ENCODE measurements at places on chromosomes 1 and 21. TPM values are rescaled to one million over a fixed set of nuclear protein-coding genes. Genes with fewer than 3 reads are reported as not detected.

Gene F13B
- total RNA-seq = not detected

DNA sequence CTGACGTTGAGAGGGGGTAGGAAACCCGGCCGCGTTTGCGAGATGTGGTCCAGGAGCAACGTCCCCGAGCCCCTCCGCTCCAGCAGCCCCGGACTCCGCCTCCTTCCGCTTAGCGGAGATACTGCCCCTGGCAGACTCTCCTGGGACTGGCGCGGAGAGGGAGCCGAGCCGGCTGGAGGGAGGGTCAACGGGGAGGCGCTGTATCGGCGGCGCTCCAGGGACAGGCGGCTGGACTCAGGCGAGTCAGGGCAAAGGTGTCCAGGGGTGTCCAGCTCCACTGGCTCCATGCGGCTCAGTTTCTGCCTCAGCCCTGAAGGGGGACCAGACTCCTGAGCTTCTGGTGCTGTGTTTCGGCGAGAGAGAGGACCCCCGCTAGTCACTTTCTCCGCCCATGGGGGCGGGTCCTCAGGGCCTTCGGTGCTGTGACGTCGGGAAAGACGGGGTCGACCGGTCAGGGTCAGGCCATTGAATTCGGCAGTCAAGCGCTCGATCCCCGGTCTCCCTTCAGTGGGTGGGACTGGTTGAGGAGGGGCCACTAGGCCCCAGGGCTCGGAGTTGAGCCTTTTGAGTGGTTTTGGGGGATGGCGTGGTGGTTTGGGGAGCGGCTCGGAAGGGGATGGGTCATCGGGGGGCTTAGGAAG is 2.8 kb upstream of the LIX1L start:
- no peaks in the 10 kb centered on the region for H3K27me3 ChIP-seq
- H3K36me3 ChIP-seq = no peaks in the 10 kb centered on the region
- H3K4me1 ChIP-seq = peaks cover 45% of the 10 kb centered on the region
- peak overlapping the region; percentile 12 for H3K27ac ChIP-seq

DNA sequence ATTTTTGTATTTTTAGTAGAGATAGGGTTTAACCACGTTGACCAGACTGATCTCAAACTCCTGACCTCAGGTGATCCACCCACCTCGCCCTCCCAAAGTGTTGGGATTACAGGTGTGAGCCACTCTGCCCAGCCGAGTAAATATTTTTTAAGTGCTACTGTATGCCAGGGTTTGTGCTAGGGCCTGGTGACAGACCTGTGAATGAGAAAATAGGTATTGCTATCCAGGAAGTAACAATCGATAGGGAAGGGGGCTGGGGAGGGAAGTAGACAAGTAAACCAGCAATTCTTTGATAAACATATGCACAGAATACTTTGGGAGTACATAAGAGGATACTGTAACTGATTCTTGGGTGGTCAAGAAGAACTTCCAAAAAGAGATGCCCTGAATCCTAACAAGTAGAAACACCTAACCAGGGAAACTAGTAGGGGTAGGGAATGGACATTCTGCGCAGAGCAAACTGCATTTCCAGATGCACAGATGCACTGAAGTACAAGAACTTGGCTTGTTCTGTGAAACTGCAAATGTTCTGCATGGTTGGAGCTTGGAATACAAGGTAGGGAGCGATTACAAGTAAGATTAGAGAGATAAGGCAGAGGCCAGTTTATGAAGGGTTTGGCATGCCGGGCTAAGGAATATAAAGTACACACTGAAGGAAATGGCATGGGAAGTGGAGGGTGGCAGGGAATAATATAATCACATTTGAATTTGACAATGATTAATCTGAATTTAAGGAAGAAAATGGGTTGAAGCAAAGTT is 19.0 kb upstream of the DOCK7 start:
- no peak overlapping the region for H3K27ac ChIP-seq
- H3K4me3 ChIP-seq = no peak overlapping the region
- DNase-seq = no peak
- H3K27me3 ChIP-seq = no peaks in the 10 kb centered on the region

DNA sequence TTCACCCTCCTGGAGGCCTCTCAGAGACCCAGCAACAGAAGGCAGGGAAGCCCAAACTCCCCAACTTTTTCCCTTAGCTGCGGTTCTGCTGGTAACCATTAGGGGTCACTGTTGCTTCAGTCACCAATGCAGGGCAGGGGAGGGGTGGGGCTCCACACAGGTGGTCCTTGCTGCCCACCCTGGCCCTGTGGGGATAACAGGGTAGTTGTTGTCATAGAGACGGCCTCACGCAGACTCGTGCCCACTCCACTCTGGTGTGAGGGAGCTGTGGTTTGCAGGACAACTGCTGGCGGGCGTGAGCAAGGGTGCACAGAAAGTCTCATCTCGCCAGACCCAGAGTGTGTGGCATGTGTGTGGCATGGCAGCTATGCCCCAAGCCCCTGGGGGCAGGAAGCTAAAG is 19.9 kb downstream of the INSRR start:
- no peak overlapping the region for H3K4me3 ChIP-seq
- no peaks in the 10 kb centered on the region for H3K4me1 ChIP-seq
- no peaks in the 10 kb centered on the region for H3K36me3 ChIP-seq

DNA sequence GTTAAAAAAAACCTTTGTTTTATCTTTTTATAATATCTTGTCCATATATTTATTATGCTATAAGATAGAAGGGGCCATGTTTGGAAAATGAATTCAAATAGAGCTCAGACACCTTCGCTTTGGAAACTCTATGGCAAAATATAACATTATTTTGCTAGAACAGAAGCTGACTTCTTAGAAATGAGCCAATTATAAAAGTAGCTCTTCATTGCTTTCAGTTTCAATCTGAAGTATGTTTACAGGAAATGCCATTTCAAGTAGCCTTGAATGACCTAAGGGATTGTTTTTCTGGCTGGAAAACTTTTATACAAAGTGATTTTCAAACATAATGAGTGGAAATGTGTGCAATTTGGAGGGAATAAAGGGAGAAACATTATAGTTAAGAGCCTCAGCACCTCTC is 37.8 kb upstream of the GBP5 start:
- H3K27me3 ChIP-seq = no peaks in the 10 kb centered on the region
- no peaks in the 10 kb centered on the region for H3K4me1 ChIP-seq
- H3K27ac ChIP-seq = no peak overlapping the region
- no peaks in the 10 kb centered on the region for H3K36me3 ChIP-seq

DNA sequence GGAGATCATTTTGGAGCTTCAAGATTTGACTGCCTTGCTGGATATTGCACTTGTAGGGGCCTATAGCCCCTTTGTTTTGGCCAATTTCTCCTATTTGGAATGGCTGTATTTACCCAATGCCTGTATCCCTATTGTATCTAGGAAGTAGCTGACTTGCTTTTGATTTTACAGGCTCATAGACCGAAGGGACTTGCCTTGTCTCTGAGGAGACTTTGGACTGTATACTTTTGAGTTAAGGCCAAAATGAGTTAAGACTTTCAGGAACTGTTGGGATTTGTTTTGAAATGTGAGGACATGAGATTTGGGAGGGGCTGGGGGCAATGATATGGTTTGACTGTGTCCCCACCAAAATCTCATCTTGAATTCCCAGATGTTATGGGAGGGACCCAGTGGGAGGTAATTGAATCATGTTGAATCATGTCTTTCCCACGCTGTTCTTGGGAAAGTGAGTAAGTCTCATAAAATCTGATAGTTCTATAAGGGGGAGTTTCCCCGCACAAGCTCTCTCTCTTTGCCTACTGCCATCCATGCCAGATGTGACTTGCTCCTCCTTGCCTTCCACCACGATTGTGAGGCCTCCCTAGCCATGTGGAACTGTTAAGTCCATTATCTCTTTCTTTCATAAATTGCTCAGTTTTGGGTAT is 276.1 kb downstream of the LMX1A start:
- no peak overlapping the region for H3K27ac ChIP-seq
- H3K4me1 ChIP-seq = no peaks in the 10 kb centered on the region
- no peak for DNase-seq
- no peaks in the 10 kb centered on the region for H3K36me3 ChIP-seq

- no peak overlapping the region for H3K4me3 ChIP-seq
- no peaks in the 10 kb centered on the region for H3K4me1 ChIP-seq
- H3K27me3 ChIP-seq = no peaks in the 10 kb centered on the region
- H3K27ac ChIP-seq = no peak overlapping the region
- H3K36me3 ChIP-seq = no peaks in the 10 kb centered on the region
Observed at GRCh38 chr21:36079010-36079649, 9.3 kb downstream of the CBR1 start.

Gene PLCH2
- 2.2 TPM for total RNA-seq

DNA sequence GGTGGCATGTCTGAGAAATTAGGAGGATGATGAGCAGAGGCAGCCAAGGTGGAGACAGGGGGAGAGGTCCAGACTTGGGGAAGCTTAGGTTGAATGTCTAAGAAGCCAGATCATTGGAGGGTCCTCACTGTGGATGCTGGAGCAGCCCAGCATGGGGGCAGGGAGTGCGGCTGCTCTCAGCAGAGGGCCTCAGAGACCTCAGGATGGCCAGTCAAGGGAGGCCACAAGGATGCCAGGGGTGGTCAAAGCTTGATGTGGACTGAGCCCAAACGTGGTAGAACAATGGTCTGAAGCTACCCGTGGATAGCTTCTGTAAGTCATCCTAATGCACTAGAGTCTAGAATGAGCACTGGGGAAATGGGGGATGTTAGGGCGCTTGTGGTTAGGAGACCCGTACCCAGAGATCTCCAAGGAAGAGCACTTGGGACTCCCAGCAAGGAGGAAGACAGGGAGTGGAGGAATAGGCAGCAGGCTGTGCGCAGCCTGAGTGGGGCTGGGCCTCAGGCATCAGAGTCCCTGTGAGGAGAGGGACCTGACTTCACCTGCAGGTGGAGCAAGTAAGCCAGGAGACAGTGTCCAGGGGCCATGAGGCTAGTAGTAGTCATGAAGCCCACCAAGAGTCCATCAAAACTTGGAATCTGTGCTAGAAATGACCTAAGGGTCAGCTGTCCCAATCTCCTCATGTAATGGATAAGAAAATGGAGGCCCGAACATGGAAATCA is 4.3 kb upstream of the S100A9 start:
- H3K4me3 ChIP-seq = no peak overlapping the region
- H3K27me3 ChIP-seq = peaks cover 7% of the 10 kb centered on the region
- H3K27ac ChIP-seq = no peak overlapping the region
- H3K36me3 ChIP-seq = no peaks in the 10 kb centered on the region
- no peaks in the 10 kb centered on the region for H3K4me1 ChIP-seq
- peak; percentile 2 for DNase-seq

- DNase-seq = no peak
- H3K27me3 ChIP-seq = peaks cover 2% of the 10 kb centered on the region
- H3K4me3 ChIP-seq = no peak overlapping the region
- no peaks in the 10 kb centered on the region for H3K4me1 ChIP-seq
- H3K36me3 ChIP-seq = no peaks in the 10 kb centered on the region
Observed at GRCh38 chr1:14466006-14466405, 132.5 kb upstream of the KAZN start.

Gene CLCA2
- 0.77 TPM for total RNA-seq

GRCh38 chr21:35509001-35509704 is 460.1 kb upstream of the RUNX1 start:
- H3K27ac ChIP-seq = no peak overlapping the region
- H3K27me3 ChIP-seq = no peaks in the 10 kb centered on the region
- DNase-seq = no peak

DNA sequence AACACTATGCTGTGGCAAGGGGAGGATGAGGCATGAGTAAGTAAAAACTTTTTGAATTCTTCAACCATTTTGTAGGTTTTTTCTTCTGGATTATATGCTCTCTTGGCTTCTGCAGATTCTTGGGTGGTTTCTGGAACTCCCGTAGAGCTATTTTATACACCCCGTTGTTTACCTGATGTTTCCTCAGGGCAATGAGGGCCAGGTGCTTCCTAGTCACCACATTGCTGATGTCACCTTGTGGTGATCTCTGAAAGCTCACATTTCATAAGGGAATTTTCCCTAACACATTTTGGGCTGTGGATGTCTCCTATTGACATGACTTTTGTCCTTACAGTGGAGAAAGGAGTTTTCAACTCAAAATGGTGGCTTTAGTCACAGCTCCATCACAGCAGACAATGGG is 356.6 kb downstream of the PLA2G4A start:
- H3K27me3 ChIP-seq = no peaks in the 10 kb centered on the region
- no peak overlapping the region for H3K4me3 ChIP-seq
- no peak for DNase-seq
- no peaks in the 10 kb centered on the region for H3K4me1 ChIP-seq

DNA sequence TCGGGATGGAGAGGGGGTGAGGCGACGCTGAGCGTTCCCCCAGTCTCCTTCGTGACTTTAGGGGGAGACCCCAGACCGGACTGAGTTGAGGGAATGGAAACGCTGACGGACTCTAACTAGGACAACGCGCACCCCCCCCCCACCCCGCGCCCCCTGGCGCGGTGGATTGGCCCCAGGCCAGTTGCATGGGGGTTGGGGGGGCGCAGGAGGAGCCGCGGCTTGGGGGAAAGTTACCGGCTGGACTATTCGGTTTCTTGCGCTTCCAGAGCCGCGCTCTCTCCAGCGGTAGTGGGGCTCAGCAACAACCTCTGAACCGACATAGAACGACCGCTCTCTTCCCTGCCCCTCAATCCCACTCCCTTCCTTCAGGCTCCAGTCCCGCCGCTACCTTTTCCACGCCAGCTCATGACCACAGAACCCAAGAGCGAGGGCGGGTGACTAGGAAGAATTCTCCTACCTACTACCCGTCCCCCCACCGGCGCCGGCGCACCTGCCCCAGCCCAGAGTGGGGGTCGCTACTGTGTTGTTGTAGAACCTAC is 694 bp downstream of the ZBTB7B start:
- H3K4me3 ChIP-seq = peak overlapping the region; percentile 81
- no peaks in the 10 kb centered on the region for H3K36me3 ChIP-seq
- no peaks in the 10 kb centered on the region for H3K27me3 ChIP-seq
- H3K27ac ChIP-seq = peak overlapping the region; percentile 55

DNA sequence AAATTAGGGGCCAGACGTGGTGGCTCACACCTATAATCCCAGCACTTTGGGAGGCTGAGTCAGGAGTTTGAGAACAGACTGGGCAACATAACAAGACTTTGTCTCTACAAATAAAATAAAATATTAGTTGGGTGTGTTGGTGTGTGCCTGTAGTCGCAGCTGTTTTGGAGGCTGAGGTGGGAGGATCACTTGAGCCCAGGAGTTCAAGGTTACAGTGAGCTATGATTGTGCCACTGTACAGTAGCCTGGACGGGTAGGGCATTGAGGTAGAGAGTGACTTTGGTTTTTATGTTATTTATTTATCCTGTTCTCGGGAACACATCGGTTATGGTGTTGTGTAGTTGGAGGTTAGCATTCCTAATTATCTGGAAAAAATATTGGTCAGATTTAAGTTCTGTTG is 19.5 kb downstream of the KIF1B start:
- H3K4me3 ChIP-seq = no peak overlapping the region
- H3K27me3 ChIP-seq = no peaks in the 10 kb centered on the region
- H3K36me3 ChIP-seq = peaks cover 5% of the 10 kb centered on the region

DNA sequence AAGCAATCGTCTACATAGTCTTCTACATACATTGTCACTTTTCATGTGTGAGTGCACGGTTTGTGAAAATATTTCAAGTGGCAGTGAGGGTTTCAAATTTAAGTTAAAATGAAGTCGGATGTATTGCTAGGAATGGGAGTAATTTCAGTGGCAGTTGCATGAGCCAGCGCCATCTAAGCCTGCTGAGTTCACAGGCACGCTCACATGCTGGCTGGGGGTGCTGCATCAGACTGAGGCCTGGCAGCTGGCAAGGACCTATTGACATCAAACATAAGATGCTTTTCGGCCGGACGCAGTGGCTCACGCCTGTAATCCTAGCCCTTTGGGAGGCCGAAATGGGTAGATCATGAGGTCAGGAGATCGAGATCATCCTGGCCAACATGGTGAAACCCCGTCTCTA is 80.7 kb downstream of the UBE4B start:
- H3K27me3 ChIP-seq = no peaks in the 10 kb centered on the region
- peaks cover 17% of the 10 kb centered on the region for H3K4me1 ChIP-seq
- DNase-seq = no peak
- no peak overlapping the region for H3K27ac ChIP-seq

Gene C1orf52
- 44.5 TPM for total RNA-seq

GRCh38 chr1:211634461-211634860 is 41.0 kb downstream of the NEK2 start:
- no peak overlapping the region for H3K4me3 ChIP-seq
- no peak overlapping the region for H3K27ac ChIP-seq
- no peaks in the 10 kb centered on the region for H3K36me3 ChIP-seq
- no peak for DNase-seq
- H3K27me3 ChIP-seq = no peaks in the 10 kb centered on the region

Gene S100A5
- total RNA-seq = not detected

All from astrocyte (in vitro differentiated cells and primary cell).